ENCODE measurements at places on chromosomes 2 and 18. TPM values are rescaled to one million over a fixed set of nuclear protein-coding genes. Genes with fewer than 3 reads are reported as not detected.

- DNase-seq = peak; percentile 73
Observed at GRCh38 chr18:48828691-48829442, 121.9 kb downstream of the SMAD7 start.

GRCh38 chr2:45980161-45980865, 316.9 kb upstream of the EPAS1 start:
- DNase-seq = no peak

- no peak for DNase-seq
Observed at GRCh38 chr2:205357732-205358131, 324.6 kb upstream of the NRP2 start.

DNA sequence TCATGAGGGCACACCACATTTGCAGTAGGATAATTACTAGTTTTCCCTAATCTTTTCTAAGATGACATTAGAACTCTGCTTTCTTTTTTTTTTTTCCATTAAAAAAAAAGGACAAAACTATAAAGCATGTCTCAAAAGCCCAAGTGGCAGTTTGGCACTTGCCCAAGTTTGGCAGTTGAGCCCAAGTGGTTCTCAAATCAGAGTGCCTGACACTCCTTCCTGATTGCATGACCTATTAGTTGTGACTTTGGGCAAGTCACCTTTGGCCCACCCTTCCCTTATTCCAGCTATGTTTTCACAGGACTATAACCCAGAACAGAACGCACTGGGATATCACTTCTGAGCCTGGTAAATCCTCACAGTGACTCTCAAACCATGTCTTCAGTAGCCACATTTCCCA, 273.0 kb downstream of the CCDC85A start:
- no peak for DNase-seq

E2F6 gene
- total RNA-seq = 25.0 TPM

All from H7 (cell line).